Stimulated activated CD8-positive, alpha-beta memory T cell treated with anti-CD3 and anti-CD28 coated beads, Interleukin-4, amount 100 ng/mL, for 1 hour (primary cell): ENCODE measurements at places on chromosomes 3 and 15.

- DNase-seq: no peak
Observed at GRCh38 chr3:134364936-134365765, 9.1 kb downstream of the AMOTL2 start.

DNA sequence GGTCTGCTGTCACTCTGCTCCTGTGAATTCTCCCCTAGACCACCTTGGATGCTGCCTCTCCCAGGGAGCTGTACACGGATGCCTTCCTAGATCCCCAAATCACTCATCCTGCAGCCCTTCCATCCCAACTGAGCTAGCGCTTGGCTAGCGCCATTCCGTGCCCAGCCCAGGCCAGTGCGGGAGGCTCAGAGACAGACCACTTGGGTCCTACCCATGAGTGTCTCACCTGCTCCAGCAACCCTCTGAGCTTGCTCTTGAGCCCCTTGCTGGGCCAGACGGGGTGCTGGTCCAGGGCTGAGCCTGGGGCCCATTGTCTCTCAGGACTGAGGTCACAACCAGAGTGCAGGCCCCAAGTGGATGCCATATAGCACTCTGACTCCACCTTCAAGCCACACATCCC lies 17.7 kb downstream of the SH2D7 start:
- DNase-seq: no peak

- no peak for DNase-seq
Observed at GRCh38 chr3:18344306-18345014, 80.7 kb downstream of the SATB1 start.

GRCh38 chr15:26201177-26201858 lies 338.2 kb upstream of the ATP10A start:
- no peak for DNase-seq

DNA sequence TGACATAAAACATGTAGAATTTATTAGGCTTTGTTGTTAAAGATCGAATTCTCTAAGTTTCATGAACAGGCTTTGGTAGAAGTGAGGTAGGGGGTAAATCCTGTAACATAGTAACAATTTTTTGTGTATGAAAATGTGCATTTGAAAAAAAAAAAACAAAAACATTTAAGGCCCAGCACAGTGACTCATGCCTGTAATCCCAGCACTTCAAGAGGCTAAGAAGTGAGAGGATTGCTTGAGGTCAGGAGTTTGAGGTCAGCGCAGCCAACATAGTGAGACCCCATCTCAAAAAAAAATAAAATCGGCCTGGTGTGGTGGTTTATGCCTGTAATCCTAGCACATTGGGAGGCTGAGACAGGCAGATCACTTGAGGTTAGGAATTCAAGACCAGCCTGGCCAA lies 26.8 kb upstream of the PPP4R2 start:
- DNase-seq: no peak

DNA sequence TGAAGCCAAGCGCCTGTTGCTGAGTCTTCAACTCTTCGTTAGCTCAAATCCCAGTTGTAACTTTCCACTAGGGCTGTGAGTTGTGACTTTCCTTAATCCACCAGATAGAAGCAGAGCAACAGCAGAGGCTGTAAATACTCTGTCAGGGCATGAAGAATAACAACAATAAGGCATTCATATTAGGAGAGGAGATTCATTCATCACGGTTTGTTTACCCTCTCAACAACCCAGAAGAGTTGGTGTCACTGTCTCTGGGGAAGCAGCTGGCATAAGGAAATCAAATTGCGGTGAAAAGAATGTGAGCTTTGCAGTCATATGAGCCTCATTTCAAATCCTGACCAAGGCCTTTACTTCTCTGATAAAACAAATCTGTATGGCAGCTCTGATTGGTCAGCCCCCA lies 184.8 kb downstream of the SHQ1 start:
- no peak for DNase-seq

- DNase-seq: no peak
Observed at GRCh38 chr15:41794081-41794480, 19.8 kb downstream of the MAPKBP1 start.

- no peak for DNase-seq
Observed at GRCh38 chr3:192863091-192863420, 54.6 kb downstream of the MB21D2 start.

- DNase-seq: no peak
Observed at GRCh38 chr3:136074546-136075170, 109.1 kb downstream of the PPP2R3A start.

- DNase-seq: no peak
Observed at GRCh38 chr3:9507586-9508578, 45.7 kb downstream of the LHFPL4 start.

GRCh38 chr3:149496891-149497290 lies 22.4 kb downstream of the TM4SF4 start:
- no peak for DNase-seq

- no peak for DNase-seq
Observed at GRCh38 chr3:111541911-111542483, at the start of gene CD96. TSS of gene CD96 (plus strand) at chr3:111542197. CDS start at chr3:111542249, 52 bp downstream.

- no peak for DNase-seq
Observed at GRCh38 chr3:52454938-52455282, 494 bp upstream of the NISCH start.

GRCh38 chr3:194029846-194030245 lies 106.1 kb upstream of the HES1 start:
- no peak for DNase-seq

DNA sequence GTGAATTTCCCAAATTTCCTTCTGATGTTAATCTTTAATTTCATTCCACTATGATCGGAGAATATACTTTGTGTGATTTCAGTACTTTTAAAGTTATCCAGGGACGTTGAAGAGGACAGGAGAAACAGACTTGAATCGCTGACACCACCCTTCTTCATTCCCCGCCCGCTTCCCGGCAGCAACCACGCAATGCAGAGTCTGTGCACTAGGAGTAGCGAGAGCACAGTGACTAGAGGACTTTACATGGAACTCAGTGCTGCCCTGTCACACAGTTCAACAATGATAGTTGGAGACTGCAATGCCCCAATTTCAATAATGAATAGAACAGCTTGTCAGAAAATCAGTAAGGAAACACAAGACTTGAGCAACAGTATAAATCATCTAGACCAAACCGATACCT lies 73.9 kb downstream of the RNF13 start:
- DNase-seq: no peak

GRCh38 chr15:29688506-29689286 lies 133.6 kb downstream of the TJP1 start:
- DNase-seq: no peak

DNA sequence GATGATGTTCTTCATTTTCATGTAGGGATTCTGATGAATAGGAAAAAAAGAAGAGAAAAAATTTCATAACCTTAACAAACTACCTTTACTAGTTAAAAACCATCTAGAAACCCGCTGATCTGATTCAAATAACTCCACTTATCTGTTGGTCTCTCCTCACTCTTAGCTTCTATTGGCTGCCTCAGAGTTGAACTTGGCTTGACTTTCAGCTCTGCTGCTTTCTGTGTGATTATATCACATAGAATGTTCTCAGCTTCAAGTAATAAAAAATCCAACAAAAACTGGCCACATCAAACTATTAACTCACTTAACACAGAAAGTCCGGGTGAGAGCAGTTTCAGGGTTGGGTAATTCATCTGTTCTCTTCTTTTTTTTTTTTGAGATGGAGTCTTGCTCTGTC lies 126.8 kb upstream of the RASGRP1 start:
- no peak for DNase-seq

DNA sequence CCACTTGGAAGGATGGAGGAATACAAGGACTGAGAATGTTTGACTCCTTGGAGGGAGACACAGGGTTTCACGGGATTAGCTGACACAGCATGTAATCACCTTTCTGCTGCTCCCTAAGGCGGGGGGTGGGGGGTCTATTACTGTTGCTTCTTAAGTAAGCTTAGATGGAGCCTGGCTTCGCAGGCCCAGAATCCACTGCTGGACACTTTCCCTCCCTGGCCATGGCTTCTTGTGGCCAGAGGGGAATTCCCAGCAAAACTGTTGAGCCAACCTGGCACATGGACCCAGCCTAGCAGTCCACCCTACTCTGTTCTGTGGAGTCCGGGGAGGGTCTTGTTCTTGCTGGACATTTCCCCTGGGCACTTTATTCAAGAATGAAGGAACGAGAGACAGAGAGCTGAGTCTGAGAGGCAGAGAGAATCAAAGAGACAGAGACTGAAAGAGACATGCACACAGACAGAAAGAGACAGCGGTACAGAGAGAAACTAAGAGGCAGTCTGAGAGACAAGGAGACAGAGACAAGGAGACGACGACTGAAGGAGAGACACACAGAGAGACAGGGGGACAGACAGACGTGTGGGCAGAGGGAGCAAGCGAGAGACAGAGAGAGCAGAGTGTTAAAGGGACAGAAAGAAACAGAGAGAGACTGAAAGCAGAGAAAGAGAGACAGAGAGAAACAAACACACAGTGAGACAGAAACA lies 55.6 kb upstream of the DLG1 start:
- DNase-seq: no peak

DNA sequence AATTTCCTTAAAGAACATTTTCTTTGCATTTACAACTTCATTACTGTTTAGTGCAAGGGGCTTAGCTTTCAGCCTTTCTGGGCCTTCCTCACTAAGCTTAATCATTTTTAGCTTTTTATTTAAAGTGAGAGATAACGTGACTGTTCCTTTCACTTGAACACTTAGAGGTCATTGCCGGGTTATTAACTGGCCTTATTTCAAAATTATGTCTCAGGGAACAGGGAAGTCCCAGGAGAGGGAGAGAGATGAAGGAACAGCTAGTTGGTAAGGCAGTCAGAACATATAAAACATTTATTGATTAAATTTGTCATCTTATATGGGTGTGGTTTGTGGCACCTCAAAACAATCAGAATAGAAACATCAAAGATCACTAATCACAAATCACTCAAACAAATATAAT lies 268.7 kb downstream of the TIGIT start:
- no peak for DNase-seq

- no peak for DNase-seq
Observed at GRCh38 chr15:65494076-65494475, 23.4 kb downstream of the DPP8 start.

DNA sequence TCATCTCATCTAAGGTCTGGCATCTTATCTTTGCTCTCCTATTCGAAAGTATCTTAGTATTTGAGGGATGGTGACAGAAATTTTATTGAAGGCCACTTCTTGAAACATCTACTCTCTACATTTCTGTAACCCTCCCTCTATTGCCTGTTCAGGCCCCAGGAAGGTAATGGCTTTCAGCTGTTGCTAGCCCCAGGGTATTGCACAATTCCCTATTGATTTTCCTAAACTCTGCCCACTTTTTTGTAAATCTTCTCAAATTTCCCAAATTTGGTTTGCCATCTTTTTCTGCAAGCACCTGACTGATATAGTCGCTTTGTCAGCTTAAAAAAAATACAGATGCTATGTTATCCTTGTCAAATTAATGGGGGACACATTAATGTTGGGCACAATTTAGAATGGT lies 242.1 kb downstream of the RAP2B start:
- DNase-seq: no peak

- no peak for DNase-seq
Observed at GRCh38 chr3:163481738-163482137, 1596.6 kb downstream of the SI start.

GRCh38 chr3:13896473-13897154 lies 16.7 kb upstream of the WNT7A start:
- DNase-seq: no peak

GRCh38 chr3:61532739-61533500 lies 28.5 kb upstream of the PTPRG start:
- DNase-seq: no peak

GRCh38 chr3:45844616-45845015 lies 2.7 kb upstream of the LZTFL1 start:
- no peak for DNase-seq

DNA sequence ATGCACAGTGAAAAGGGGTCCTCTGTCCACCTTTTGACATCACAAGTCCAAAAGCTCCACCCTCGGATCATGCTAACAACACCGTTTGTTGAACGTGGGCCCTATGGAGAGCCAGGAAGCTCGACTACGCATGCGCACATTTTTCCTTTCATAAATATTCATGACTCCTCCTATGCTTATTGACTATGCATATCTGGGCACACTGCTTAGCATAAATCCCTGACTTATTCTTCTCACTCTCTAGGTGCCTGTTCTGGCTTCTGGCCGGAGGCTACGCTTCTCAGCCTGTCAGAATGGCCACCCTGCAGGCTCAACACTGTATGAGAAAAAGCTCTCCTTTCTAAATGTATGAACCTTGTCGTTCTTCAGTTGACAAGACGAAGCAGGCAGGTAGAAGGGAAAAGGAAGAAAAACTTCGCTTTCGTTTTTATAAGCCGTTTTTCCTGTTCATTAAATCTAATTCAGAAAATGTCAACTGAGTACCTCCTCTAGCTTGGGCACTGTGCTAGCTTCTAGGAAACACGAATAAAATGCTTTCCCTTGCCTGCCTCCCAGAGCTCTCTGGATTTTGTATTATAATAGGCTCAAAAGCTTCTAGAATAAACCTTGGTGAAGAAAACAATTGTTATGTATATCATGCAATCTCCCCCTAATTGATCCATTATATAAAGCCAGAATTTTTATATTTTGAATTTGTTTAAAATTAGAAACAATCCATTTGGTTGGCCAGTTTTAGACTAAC lies 207.7 kb downstream of the ATP10A start:
- DNase-seq: no peak

DNA sequence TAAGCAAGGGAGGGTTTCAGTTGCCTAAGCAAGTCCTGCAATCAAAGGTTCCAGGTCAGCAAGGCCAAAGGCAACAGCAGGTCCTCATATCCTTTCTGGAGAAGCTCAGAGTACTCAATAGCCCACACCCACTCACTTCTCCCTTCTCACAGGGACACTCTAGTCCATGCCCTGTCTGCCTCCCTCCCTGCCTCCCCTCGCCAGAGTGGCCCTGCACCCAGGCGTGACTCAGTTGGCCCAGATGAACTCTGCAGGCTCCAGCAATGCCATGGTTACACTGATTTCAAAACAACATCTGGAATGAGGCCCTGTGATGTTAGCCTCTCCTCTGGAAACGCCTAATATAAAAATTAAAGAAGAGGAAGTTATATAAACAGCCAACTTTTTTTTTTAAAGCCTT lies 32.9 kb downstream of the IL16 start:
- DNase-seq: no peak

- DNase-seq: no peak
Observed at GRCh38 chr15:64229129-64229724, 66.4 kb upstream of the PPIB start.

DNA sequence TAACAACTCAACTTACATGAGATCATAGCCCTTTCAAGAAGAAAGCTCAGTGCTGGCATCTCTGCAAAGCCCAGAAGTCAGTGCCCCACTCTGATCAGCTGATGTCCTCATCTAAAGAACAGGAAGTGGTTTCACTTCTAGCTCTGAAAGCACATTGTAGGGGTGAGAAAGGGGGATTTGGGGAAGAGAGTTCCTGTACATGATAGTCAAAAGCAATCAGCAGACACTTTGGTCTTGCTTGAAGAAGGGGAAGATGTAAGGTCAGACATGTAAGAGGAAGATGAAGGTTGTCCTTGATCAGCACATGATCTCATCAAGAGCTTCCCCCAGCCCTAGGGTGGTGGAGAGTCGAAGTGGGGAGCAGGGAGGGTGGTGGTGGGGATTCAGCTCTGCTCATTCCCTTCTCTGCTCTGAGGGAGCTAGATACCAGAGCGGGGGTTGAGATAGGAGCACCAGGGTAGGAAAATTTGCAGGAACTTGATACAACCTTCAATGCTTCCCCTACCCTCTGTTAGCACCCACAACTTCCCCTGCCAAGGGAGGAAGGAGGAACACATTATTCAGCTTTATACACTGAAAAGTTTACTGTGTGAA lies 76.4 kb upstream of the ETV5 start:
- no peak for DNase-seq

GRCh38 chr3:73536952-73537351 lies 87.8 kb downstream of the PDZRN3 start:
- no peak for DNase-seq
